ENCODE measurements at places on chromosomes 2 and 18.

DNA sequence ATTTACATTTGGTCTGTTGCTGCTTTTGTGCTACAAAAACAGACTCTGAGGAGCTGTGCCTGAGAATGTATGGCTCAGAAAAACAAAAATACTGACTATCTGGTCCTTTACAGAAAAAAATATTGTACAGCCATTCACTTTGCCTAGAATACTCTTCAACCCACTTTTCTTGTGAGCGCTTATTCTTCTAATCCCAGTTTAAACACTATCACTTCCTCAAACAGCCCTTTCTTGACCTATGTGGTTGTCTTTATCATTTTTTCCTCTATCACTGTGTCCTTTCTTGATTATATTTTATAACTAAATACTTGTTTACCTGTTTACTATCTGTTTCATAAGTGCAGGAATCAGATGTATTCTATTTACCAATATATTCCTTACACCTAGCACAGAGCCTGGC is 33.5 kb downstream of the CUL3 start:
- DNase-seq = no peak

GRCh38 chr2:175256806-175257585 is 75.5 kb upstream of the ATP5MC3 start:
- DNase-seq = no peak

- DNase-seq = no peak
Measured at GRCh38 chr18:50726960-50727589, 92.7 kb downstream of the MRO start.

DNA sequence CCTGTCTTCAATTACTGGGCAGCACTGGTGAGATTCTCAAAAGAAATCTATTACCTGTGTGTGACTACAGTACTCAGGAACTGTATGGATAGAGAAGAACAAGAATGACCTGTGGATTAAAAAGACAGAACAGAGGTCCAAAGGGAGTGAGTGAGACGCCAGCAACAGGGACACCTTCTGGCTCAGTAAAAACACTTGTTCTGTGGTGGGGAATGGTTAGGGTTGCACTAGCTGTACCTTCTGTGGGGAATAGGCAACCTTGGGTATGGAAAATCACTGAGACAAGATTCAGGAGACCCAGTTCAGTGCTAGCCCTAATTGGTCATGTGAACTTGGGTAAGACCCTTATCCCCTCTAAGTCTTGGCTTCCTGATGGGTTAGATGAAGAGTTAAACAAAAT is 986.0 kb downstream of the TSN start:
- DNase-seq = no peak

DNA sequence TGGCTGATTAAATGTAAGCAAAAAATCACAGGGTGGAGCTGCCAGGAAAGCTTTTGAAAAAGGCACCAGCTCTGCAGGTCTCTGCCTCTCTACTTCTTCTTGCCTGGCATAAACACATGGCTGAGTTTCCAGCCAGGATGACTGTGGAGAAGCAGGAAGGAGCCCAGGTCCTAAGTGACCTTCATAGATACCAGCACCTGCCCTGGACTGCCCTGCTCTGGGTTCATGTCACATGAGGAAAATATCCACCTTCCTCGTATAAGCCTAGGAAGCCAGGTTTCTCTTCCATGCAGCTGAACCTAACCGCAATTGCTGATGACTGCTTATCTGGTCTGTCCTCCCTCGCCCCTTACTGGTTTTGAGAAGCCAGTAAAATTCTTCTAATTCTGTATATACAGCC is 47.8 kb upstream of the CREB1 start:
- no peak for DNase-seq

DNA sequence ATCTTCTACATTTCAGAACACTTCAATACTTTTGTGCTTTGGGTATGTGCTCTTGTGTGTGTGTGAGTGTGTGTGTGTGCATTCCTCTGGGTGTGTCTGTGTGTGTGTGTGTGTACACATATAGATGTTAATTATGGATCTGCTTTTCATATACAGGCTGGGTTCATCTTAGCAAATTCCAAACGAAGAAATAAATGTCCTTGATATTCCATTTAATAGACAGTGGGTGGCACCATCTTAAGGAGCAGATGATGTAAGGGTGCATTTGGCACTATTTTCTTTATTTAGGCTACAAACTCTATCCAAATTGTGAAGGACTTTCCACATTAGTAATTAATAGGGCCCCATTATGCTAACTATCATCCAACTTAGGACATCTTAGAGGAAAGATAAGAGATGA is 425.8 kb upstream of the POU3F3 start:
- DNase-seq = no peak

- DNase-seq = no peak
Measured at GRCh38 chr2:3198119-3198518, 179.5 kb downstream of the EIPR1 start.

- no peak for DNase-seq
Measured at GRCh38 chr2:217954469-217954868, 48.3 kb downstream of the TNS1 start.

DNA sequence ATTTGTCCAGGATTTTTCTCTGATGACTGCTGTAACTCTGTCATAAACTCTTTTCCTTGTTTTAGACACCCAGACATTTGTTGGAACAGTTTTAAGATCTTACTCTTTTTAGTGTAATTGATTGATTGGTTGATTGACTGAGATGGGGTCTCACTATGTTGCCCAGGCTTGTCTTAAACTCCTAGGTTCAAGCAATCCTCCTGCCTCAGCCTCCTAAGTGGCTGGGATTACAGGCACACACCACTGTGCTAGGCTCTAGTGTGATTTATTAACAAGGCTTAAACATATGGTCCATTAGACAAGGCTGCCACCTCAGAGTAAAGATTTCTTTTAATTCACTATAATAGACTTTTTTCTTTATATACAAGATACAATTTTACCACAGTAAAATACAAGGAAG is 2.0 kb downstream of the PAIP2B start:
- no peak for DNase-seq

DNA sequence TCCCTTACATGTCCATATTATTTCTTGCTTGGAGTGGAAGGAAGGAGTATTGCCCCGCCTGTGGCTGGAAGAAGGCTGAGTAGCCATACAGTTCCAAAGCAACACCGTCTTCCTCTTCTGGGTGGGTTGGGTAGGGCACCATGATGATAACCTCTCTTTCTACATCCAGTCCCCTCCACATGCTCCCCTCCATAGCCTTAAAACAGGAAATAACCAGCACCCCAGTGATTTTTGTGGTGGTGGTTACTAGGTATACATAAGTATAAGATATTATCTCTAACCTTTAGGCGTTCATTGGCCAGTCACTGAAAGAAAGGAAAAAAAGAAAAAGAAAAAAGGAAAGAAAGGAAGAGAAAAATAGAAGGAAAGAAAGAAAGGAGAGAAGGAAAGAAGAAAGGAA is 63.1 kb downstream of the CXCR4 start:
- DNase-seq = no peak

- DNase-seq = no peak
Measured at GRCh38 chr18:289026-289425, 21.2 kb upstream of the THOC1 start.

DNA sequence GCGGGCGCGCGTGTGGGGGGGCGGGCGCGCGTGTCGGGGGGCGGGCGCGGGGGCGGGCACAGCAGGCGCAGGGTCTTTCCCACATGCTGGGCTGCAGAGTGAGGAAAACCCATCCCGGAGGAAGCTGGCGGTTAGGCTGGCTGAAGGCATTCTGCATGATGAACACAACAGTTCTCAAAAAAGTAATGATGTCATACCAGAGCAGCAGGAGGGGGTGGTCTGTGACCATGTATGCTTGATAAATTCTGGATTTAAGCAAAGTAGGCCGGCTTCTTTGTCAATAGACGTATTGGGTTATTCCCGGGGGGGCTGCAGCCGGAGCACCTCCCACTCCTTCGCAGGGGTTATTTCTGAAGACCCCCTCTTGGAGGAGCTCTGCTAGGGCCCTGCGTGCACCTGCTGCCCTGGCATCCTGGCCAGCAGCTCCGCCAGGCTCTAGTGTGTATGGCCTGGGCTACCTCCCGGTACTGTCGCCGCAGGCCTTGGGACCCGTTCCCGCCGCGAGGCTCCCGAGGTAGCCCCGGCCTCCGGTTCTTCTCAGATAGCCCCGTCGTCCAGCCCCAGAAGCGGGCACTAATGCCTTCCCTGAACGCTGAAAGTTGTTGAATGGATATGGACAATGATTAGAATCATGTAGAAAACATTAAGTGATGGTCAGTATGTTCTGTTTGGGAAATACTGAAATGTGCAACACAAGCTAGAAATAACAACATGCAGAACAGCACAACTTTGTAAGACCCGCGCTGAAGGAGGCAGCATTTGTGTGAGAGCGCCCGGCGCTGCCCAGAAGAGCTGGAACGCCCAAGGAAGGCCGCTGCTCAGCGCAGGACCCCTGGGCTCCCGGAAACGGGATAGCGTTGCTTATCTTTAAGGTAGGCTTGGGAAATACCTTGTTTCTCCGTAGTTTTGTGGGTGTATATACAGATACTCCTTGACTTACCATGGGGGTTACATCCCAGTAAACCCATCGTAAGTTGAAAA is 101.4 kb upstream of the RAB6C start:
- DNase-seq = no peak

GRCh38 chr2:28199995-28200679 is 192.5 kb upstream of the FOSL2 start:
- no peak for DNase-seq

- DNase-seq = no peak
Measured at GRCh38 chr2:10658041-10658913, 31.5 kb downstream of the NOL10 start.

DNA sequence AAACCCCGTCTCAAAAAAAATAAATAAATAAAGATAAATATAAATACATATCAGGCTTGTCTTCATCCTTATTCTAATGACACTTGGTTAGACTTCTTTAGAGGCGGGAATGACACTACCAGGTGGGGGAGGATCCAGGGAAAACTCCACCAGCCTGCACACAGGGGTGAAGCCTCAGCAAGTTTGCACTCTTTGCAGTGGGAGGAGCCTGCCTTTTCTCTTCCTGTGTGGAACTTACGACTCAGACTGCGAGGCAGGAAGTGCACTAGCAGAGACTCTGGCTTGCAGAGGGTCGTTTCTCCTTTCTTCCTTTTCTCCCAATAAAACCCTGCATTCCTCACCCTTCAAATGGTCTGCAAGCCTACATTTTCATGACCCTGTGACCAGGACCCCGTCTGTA is 153.6 kb upstream of the CBLN2 start:
- DNase-seq = no peak

Data from KG1 (cell line).